Stimulated activated naive CD8-positive, alpha-beta T cell treated with anti-CD3 and anti-CD28 coated beads, Interleukin-15, Interleukin-2, amounts not matched to agents 100 U/mL and 50 U/mL, for 24 hours (primary cell): ENCODE measurements at places on chromosomes 3 and 15.

DNA sequence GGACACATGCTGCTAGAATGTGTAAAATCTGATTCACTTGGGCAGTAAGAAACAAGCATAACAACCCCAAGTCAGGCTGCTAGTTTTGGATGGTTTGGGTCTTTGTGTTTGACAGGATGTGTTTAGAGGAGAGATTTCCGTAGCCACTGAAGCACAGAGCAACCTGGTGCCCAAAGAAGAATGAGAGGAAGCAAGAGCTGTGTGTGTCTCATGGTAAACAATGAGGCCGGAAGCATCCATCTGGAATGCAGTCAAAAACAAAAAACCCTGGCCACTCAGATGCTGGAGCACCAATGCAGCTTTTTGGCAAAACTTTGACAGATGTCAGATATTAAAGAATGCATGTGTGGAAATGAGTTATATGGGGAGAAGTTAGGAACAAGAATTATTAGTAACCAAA lies 39.4 kb upstream of the SNRK start:
- DNase-seq: no peak

- no peak for DNase-seq
These were observed 34.6 kb downstream of the CRABP1 start for GRCh38 chr15:78374436-78375393.

DNA sequence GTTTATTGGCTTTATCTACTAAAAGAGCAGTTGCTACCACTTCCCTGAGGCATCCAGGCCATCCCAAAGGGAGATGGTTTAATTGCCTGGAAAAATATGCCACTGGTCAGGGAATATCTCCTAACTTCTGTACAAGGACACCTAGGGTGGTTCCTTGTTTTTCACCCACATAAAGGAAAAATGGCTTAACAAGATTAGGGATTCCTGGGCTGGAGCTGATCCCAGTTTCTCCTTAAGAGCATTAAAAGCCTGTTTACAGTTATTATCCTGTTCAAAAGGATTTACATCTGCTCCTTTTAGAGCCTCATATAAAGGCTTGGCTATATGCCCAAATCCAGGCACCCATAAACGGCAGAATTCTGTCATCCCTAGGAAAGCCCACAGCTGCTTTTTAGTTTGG lies 70.2 kb upstream of the WNT7A start:
- no peak for DNase-seq

DNA sequence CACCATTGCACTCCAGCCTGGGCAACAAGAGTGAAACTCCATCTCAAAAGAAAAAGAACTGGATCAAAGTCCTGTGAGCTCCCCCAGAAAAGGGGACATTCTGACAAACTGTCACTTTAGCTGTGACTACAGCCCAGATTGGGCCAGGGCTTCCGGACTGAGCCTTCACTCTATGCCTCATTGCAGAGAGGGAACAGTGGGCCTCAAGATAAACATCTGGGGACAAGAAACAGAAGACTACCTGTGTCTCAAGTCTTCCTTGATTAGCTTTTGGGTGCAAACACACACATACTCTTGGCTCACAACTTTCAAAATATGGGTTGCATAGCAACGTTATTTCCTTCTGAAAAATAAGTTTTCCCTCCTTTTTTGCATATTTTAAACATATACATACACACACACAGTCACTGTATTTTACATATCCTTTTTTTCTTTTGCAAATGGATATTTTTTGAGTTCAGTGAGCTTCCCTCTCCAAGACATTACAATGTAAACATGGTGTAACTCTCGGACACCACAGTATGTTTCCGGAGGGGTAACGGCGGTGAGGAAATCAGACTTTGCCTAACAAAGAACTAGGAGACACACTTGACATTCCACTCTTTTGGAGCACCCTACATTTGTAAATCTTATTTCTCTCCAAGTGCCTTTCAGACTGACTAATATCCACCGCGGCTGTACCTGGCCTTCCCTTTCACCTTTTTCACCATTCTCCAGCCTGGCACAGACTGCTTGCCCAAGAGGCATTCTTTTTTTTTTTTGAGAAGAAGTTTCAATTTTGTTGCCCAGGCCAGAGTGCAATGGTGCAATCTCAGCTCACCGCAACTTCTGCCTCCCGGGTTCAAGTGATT lies 3.5 kb downstream of the TKT start:
- DNase-seq: no peak

DNA sequence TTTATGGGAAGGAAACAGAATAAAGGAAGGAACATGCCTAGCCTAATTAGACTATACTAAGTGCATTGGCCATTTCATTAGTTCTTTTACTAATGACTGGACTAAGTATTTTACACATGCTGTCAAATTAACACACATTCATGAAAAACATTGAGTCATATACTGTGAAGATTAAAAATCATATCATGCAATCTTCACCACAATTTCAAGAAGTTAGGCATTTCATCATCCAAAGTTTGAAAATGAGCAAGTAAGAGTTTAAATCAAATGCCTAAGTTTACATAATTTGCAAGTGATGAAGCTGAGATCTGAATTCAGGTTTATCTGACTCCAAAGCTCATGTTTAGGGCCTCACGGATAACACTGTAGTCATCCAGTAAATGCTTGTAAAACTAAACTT lies 601.0 kb downstream of the PDCD6IP start:
- no peak for DNase-seq

DNA sequence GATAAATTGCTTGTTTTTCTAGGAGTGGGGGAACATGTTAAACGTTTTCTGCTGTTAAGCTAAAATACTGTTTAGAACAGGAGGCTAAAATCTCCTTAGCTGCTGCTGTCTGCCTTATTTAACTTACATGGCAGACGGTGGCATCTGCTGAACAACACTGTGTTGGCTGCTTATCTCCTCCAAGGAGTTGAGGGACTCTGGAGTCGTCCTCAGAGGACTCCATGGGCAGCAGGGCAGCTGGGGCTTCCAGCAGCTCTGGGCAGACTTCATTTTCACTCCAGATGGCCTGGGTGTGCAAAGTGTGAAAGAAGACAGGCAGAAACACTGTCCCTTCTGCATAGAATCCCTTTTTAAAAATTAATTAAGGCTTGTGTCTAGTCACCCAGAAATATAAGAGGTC lies 52.9 kb upstream of the NUDT16 start:
- no peak for DNase-seq

- no peak for DNase-seq
These were observed 787.9 kb upstream of the LMCD1 start for GRCh38 chr3:7713724-7714123.

GRCh38 chr15:50377867-50378751 lies 23.1 kb upstream of the GABPB1 start:
- no peak for DNase-seq

- DNase-seq: no peak
These were observed 114.5 kb downstream of the RARB start for GRCh38 chr3:25542492-25543039.

DNA sequence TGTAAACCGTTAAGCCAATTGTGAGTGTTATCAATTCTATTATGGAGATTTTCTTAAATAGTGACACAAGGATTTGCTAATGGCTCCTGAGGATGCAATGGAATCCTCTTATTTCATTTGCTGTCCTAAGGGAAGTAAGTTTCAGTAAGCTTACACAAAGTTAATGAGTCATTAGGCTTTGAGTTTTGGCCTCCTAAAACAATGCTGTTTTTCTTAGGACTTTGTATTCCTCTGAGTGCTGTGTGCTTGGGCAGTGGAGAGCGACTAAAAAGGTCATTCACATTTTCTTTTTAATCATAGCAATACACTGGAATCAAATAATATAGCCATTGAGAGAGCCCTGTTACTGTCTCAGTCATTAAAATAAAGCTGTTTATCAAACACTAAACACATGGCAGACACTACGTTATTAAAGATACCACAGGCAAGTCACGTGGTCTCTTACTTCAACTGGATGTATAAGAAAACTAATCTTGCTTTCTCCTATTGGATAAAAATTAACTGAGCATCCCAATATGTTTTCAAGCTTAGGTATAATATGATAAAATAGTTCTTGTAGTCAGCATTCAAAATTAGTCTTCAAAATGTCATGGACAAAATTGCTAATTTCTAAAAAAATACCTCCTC lies 290.8 kb downstream of the NLGN1 start:
- DNase-seq: no peak

- no peak for DNase-seq
These were observed 170.6 kb downstream of the MINAR1 start for GRCh38 chr15:79602731-79603130.

GRCh38 chr15:75796321-75796720 lies 46.9 kb upstream of the UBE2Q2 start:
- DNase-seq: no peak

DNA sequence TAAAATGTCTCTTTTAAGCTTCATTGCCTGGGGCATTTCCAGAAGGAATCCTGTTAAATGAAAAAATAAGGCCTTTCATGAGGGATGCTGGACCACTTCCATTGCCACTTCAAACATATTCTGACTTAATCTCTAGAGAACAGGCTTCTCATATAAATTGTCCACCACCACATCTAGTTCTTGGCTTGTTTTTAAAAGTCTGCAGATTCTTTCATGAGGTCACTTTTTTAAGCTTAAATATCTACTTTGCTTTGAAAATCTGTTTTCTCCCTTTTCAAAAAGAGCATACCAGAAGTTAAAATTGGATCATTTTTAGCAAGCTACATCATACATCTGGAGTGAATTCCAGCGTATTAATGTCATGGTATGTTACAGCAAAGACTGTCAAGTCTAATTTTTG lies 131.6 kb downstream of the C3orf70 start:
- no peak for DNase-seq

DNA sequence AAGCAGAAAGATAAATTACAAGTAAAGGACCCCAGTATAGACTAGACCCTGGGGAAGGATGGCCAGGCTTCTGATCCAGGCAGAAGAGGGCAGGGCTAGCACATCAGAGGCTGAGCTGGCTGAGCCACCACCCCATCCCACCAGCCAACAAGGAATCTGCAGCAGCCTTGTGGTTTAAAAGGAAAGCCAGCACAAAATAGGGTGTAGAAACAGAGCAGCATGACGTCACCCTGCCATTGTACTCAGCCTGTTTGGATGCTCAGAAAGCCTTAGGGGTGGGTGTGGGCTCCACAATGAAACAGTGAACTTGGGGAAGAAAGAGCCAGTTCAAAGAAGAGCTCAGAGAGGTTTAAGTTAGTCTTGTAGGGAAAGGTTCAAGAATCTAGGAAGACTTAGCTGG lies 28.2 kb downstream of the DUOX1 start:
- DNase-seq: no peak

GRCh38 chr3:162170581-162170980 lies 674.0 kb downstream of the OTOL1 start:
- no peak for DNase-seq

- DNase-seq: no peak
These were observed 160.1 kb downstream of the NEK10 start for GRCh38 chr3:27208961-27209616.

- DNase-seq: no peak
These were observed 41.9 kb downstream of the PTPN23 start for GRCh38 chr3:47422743-47423142.

DNA sequence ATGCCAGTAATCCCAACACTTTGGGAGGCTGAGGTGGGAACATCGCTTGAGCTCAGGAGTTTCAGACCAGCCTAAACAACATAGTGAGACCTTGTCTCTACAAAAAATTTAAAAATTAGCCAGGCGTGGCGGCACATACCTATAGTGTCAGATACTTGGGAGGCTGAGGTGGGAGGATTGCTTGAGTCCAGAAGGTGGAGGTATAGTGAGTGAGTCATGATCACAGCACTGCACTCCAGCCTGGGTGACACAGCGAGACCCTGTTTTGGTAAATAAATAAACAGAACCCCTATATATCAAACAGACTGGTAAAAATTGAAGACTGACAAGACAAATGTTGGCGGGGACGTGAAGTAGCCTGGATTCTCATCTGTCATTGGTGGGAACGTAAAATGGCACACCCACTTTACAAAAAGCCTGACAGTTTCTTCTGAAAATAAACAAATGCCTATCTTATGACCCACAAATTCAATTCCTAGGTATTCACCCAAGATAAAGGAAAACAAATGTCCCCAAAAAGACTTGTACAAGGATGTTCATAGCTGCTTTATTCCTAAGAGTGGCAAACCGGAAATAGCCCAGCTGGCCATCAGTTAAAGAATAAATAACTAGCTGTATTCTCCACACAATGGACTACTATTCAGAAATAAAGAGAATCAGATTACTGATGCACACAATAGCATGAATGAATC lies 47.0 kb upstream of the GK5 start:
- no peak for DNase-seq

DNA sequence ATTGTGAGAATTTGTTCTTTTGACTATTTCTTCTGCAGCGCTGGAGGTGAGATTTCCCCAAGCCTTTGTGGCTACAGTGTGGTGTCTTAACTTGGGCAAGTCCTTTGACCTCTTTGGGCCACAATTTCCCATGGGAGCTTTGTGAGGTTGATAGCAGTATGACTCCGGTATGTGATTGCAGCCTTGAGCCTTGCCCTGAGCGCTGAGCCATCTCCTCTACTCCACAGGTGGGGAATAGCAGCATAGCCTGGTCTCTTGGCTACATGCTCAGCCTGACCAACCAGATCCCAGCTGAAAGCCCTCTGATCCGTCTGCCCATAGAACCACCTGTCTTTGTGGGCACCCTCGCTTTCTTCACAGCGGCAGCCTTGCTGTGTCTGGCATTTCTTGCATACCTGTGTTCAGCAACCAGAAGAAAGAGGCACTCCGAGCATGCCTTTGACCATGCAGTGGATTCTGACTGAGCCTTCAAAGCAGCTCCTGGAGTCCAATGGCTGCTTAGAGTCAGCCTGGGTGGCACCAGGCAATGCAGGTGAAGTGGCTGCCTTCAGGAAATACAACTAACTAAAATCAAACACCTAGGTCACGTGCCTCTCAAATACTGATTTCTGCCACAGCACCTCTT lies 30.0 kb upstream of the RPL14 start:
- no peak for DNase-seq

GRCh38 chr15:42933886-42934667 lies 13.5 kb upstream of the TTBK2 start:
- DNase-seq: no peak

- DNase-seq: no peak
These were observed 5.0 kb downstream of the SUCNR1 start for GRCh38 chr3:151878465-151878864.

DNA sequence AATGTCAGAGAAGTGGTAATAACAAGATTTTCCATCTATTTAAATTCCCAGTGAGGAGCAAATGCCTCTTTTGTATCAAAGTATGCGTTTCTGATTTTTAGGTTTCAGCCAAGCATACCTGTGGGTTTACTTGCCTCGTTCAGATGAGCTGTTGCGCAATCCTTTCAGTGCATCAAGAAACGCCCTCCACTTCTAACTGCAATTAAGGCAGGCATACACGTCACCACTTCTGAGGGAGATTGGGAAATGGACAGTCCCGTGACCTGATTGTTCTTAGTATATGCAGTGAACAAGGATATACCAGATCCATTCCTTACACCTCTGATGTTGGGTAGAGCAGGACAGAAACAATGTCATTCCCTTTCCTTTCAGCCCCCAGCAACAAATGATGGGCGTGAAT lies 219.0 kb downstream of the ITPR1 start:
- no peak for DNase-seq

GRCh38 chr3:102123590-102124190 lies 274.4 kb downstream of the NFKBIZ start:
- DNase-seq: no peak

GRCh38 chr15:39315206-39315850 lies 265.6 kb upstream of the THBS1 start:
- DNase-seq: no peak
